ENCODE measurements at places on chromosomes 3 and 15.

- DNase-seq: peak; percentile 53
These were observed 29.5 kb upstream of the ZNF710 start for GRCh38 chr15:89971592-89971997.

DNA sequence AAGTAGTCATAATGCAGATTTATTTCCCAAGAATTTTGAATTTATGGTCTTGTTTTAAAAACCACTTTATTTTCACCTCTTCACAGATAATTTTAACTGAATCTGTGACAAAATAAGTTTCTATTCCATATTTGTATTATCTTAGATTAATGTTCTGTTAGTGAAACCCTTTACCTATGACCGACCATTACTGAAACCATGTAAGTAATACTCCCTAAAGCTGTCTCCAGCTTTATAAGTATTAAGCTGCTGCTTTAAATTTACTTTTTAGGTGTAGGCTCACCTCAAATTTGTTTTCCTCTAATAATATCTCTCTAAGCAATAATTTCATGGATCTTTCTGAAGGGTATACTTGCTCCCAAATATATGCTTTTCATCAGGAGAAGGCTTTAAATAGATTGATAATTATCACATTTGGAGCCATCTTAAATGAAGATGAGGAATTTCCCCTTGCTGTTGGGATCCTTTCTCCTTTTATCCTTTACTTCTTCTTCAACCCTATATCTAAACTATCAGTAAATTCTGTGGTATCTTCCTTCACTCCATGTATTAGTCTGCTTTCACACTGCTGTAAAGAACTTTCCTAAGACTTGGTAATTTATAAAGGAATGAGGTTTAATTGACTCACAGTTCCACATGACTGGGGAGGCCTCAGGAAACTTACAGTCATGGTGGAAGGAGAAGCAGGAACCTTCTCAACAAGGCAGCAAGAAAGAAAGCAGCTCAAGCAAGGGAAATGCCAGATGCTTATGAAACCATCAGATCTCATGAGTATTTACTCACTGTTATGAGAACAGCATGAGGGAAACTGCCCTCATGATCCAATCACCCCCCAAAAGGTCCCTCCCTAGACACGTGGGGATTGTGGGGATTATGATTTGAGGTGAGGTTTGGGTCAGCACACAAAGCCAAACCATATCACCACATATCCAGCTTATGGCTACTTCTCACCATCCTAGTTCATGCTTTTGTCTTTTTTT is 92.3 kb upstream of the P2RY1 start:
- DNase-seq: no peak

DNA sequence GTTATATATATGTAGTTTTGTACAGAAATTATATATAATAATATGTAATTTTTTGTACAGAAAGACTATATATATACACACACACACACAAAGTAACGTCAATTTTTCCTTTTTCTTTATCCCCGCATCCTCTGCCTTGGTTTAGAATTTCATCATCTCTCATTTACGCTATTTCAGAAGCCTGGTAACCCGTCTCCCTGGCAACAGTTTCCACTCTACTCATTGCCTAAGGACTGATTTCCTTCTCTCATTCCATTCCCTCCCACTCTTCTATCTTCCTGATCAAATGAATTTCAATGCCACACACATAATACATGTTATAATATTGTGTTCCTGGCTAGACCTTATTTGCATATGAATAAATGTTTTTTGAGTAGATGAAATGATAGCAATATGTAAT is 47.8 kb upstream of the NDN start:
- DNase-seq: no peak

DNA sequence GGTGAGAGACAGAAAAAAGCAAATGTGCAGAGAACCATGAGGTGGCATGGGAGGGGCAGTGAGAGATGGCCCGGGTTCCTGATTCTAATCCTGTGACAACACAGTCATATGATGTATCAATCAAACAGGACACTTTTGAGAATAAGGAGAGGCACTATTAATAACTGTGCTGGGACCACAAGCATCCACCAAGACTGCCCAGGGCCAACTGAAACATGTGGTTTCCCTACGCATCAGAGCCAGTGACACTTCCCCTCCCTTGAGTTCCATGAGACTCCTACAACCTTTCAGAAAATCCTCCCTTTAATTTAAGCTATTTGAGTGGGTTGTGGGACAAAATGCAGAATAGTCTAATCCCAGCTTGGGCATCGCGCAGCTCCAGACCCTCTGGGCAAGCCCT is 17.4 kb downstream of the SH3BP5 start:
- DNase-seq: no peak

GRCh38 chr3:10702961-10703740 is 112.9 kb upstream of the SLC6A11 start:
- DNase-seq: peak; percentile 79

- no peak for DNase-seq
These were observed 27.9 kb upstream of the ACKR4 start for GRCh38 chr3:132569153-132569552.
